ENCODE measurements at places on chromosomes 2 and 18.

DNA sequence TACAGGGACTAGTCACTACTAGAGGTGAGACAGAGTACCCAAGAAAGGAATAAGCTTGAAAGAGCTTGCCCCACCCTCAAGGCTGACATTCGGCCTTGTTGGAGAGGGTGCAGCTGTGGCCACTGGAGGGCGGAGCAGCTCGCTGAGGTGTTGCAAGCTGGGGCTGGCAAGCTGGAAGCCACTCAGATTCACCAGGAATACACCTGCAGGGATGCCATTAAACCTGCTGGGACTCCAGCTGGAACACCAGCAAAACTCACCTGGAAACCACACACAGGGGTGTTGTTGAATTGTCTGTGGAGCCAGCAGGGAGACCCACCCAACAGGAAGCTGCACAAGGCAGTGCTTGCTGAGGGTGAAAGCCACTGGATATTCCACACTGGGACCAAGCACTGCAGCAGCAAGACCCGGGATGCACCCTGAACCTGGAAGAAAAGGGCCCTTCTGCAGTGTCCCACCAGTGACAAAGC lies 26.1 kb downstream of the KCTD18 start:
- no peak for DNase-seq

DNA sequence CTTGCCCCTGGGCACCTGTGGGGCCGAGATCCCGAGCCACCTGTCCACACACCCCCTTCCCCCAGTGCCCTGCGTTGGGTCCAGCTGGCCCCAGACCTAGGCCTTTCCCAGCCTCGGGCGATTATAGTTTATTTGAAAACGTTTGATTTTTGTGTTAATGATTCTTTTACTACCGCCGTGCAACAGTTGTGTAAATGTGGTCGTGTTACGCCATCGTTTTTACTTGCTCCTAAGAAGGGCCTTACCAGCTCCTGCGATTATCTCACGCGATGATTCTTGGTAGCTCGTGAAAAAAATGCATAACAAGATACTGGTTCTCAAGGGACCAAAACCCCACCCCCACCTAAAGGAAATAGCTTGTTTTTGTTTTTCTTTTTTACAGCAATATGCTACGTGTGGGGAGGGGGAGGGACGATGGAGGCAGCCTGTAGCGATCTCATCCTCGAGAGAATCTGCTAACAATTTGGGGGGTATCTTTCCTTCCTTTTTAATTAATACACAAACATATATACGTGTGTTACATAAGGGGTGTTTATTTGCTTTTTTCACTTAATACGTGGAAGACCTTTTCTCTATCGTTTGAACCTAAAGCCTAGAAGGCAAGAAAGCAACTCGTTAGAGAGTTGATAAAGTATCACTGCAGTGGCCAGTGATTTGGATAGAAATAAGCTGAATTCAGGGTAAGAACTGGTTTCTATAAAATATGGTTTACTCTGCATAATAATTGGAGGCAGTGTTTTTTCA lies 1.0 kb downstream of the ZDBF2 start:
- no peak for DNase-seq

GRCh38 chr2:88350331-88351248 lies 101.9 kb downstream of the FOXI3 start:
- peak; percentile 47 for DNase-seq

DNA sequence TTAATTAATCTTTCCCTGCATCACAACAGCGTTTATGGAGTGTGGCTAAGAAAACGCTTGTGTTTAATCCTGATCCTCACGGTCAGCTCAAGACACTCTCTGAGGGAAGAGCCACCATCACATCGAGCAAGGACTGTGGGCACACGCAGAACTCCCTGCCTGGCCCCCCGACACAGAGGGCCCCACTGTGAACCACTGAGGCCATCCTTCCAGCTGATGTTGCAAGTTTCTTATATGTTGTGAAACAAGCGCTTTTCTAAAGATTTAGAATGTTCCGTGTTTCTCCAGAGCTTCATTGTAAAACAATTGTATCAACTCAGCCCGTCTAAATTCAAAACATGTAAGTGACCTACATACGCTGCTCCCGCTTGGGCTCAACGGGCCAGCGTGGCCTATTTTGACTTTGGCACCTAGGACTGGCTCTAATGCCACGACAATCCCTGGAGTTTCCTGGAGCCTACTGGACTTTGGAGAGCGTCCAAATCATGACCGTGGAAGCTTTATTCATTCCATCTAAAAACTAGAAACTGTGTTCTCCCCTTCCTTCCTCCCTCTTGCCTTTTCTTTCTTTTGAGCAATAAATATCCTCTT lies 34.9 kb downstream of the SERPINE2 start:
- no peak for DNase-seq

DNA sequence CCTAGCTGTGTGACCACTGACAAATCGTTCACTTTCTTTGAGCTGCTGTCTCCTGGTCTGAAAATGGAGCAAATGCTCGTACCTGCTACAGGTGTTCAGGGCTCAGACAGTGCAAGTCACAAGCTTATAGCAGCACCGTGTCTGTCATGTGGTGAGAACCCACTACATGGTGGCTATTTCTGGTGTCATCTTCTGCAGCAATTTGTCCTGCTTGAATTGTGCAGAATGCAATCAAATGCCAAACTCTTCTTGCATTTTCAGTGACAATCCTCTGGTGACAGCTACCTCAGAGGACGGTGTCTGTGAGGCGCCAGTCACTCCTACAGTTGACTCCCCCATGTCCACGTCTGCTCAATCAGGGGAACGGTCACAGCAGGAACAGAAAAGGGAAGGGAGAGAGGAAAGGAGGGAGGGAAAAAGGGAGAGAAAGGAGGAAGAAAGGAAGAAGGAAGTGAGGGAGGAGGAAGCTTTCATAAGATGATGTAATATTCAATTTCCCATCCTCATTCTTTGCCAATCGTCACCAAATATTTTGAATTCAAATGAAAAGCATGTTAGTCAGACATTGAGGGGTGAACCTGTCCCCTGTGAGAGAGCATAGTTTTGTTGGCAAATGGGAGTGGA lies 122.2 kb downstream of the BCL2 start:
- DNase-seq = no peak

DNA sequence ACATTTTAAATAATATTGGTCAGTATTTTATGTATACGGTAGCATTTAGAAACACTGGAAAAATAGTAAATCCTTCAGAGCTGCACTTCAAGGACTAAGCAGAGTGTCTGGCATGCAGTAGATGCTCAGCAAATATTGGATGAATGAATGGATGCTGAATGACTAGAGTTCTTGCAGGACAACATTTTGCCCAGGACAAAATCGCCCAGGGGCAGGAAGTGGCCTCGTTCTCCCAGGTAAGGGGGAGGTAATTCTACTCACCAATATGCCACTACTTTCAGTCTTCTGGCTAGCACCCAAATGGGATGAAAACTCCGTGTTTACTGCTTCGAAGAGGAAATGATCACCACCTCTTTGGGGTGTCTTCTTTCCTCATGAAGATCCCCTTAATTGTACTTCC lies 4.0 kb upstream of the DGUOK start:
- no peak for DNase-seq

GRCh38 chr18:25983730-25984129 lies 106.7 kb downstream of the SS18 start:
- no peak for DNase-seq

DNA sequence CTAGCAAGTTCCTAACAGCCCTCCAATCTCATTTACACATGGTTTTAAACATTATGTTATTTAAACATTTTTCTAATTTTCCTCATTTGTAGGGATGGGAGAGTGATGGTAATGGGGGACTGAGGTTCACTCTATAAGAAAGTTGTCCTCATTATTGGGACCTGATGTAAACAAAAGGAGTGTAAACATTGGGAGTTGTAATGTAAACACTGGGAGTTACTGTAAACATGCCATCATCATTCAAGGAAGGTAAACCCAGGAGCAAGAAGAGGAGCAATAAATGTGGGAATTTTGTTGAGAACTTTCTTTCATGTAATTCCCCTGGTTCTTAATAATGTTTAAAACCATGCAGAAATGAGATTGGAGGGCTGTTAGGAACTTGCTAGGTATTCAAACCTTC lies 17.8 kb downstream of the RFTN2 start:
- no peak for DNase-seq

DNA sequence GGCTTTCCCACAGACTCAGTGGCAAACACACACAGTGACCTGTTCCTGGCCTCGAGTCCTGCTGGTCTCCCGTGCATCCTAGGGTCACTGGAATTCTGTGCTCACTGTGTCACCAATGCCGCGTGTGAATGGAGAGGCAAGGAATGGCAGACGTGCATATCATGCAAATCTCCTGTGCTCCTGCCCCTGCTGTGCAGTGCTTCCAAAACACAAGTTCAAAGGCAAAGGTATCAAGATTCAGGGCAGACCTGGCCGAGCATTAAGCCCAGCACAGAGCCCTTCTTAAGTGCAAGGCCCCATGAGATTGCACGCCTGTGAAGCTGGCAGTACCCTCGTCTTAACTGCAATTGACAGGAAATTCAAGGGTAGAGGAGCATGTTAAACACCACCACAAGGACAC lies 129.1 kb downstream of the NDUFA10 start:
- no peak for DNase-seq

DNA sequence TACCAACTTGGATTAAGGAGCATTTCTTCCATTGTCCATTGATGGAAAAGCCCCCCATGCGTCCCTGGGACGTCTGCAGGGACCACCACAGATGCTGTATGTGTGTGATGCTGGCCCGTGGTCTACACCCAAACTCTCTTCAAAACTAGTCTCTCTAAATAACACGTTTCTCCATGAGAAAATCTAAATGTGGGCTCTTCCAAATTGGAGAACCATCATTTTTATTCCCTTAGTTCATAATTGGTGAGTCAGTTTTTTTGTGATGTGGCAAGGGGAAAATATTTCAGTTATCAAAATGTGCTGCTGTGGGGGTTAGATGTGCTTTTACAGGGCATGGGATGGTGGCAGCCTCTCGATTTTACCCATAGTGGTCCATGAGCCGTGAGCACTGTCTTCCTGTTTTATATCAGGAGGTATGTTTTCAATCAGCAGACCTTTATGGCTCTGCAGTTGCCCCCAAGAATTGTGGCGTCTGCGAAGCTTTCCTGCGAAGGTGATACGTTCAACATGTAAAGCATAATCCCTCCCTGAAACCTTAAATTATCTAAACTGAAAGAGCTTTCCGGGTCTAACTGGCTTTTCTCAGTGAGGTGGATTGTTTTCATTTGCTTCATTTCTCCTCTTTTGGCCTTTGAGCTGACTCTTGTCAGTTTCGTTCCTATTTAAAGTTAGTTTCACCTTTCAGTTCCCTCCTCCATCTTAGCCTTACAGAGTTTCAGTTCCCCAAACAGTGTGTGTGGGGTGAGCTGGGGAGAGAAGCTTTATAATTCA lies 78.4 kb downstream of the SETBP1 start:
- DNase-seq = no peak

DNA sequence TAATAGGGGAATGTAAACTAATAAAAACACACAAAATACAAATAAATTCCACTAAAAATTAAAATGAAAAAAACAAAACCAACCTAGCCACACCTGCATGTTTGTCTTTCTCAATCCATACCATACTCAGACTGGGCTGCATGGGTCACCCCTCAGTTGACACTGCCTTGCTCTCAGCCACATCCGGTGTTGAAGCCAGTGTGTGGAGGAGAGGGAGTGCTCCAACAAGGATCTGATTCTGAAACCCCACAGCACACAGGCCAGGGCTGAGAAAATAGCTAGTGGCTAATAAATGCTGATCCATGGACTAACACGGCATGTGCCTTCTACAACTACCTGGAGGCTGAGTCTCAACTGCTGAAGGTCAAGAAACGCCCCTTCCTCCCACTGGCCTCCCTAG lies 13.7 kb downstream of the RND3 start:
- no peak for DNase-seq

GRCh38 chr2:98898423-98898841 lies 37.6 kb downstream of the CRACDL start:
- DNase-seq = no peak

DNA sequence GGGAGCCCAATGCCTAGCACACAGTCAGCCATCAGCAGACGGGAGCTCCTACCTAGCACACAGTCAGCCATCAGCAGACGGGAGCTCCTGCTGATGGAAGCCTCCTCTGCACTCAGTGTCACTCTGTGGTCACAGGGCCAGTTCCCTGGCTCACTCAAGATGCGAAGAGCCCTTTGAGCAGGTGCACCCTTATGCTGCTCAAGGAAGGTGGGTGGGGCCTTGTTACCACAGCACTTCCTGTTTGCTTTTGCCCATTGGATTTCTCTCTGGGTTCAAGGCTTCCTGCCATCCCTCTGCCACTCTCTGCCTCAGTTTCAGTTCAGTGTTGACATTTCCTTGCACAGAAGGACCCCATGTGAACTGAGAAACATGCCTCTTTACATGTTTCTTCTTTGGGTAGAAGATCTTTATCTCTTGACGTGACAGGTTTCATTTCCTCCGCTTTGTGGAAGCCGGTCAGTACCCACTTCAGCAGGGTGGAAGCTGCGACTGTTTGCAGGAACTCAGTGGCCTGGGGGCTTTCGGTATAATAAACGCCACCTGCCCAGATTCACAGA lies 11.6 kb downstream of the TRIB2 start:
- peak; percentile 48 for DNase-seq

GRCh38 chr2:53437371-53437770 lies 330.2 kb upstream of the CHAC2 start:
- no peak for DNase-seq

GRCh38 chr18:58135183-58135641 lies 91.2 kb downstream of the NEDD4L start:
- no peak for DNase-seq

DNA sequence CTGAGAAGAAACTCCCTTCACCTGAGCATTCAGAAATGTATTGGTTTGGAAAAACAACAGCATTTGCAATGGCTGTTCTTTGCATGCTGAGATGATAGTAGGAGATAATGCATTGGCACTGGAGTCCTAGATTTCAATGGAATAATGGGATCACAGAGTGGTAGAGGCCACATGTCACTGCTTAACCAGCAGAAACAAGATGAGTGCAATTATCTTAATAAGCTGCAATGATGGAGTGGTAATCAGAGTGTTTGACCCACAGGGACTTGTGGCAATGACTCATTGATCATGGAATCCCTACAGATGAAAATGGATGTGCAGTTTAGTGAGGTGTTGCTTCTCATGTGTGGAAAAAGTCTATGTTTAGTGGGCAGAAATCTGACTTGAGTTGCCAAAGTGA lies 218.8 kb upstream of the ZEB2 start:
- DNase-seq = no peak

DNA sequence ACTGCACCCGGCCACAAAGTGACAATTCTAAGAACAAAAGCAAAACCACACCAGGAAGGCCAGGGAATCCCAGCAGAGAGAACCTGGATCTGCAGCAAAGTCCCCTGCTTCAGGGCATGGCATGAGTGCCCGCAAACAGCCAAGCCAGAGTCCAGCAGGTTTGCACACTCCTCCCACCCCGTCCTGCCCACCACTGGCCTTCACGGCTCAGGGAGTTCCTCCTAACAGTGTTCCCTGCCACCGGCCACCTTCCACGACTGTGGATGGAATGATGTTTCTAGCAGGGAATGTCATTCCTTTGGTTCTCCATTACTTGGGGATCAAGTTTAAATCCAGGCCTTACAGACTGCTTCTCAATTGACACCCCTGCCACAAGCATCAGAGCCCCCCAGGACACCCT lies 42.0 kb upstream of the B3GNT7 start:
- DNase-seq = no peak

GRCh38 chr2:124025171-124025580 lies at the start of gene CNTNAP5:
Gene CNTNAP5 (plus strand): TSS chr2:124025287. CDS start chr2:124025651, 364 bp downstream.
- DNase-seq = no peak

GRCh38 chr2:10794876-10795275 lies 17.7 kb downstream of the PDIA6 start:
- no peak for DNase-seq

Data from activated effector memory CD4-positive, alpha-beta T cell treated with Interleukin-2 at 50 U/mL for 16 hours (primary cell).